ENCODE measurements at places on chromosomes 5 and 9.

GRCh38 chr5:88984040-88984439, 101.1 kb upstream of the MEF2C start:
- no peak for DNase-seq

DNA sequence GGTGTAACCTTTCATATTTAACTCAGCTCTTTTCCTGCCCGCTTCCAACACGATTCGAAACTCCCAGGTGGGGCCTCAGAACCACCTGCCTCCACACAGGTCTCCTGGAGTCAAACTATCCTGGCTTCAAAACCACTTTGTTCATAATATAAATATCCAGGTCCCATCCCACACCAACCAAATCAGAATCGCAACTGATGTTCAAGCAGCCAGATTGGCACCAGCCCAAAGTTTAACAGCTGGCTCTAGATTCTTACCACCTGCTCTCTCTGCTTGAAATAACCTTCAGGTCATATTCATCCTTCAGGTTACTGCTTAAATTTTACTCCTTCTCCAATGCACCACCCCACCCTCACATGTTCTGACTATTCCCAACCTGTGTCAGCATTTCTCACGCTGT, 231.4 kb upstream of the TRPM3 start:
- no peak for DNase-seq

GRCh38 chr5:74122979-74123590, 497.1 kb downstream of the ARHGEF28 start:
- DNase-seq, result no peak

DNA sequence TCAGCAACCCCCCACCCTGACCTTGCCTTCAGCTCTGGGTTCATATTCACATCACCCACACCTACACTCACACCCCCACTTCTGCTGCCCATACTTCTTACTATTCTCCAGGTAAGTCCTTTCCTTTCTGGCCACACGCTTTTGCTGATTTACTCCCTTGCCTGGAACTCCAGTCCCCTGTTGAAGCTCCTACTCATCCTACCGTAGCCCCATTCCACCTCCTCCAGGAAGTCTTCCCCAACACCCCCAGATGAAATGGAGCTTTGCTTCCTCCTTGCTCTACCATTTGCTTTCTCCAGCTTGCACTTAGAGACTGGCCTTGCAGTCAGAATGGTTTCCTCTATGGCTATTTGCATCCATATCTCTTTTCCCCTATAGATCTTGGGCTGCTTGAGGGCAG, 182.3 kb downstream of the MELK start:
- no peak for DNase-seq

DNA sequence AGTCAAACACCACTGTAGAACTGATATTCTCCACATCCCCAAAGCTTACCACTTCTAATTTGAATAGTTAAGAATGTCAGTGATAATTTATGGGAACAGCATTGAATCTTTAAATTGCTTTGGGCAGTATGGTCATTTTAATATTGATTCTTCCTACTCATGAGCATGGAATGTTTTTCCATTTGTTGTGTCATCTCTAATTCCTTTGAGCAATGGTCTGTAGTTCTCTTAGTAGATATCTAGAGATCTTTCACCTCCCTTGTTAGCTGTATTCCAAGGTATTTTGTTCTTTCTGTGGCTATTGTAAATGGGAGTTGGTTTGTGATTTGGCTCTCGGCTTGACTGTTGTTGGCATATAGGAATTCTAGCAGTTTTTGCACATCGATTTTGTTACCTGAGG, 1341.8 kb upstream of the CDH9 start:
- DNase-seq, result no peak

DNA sequence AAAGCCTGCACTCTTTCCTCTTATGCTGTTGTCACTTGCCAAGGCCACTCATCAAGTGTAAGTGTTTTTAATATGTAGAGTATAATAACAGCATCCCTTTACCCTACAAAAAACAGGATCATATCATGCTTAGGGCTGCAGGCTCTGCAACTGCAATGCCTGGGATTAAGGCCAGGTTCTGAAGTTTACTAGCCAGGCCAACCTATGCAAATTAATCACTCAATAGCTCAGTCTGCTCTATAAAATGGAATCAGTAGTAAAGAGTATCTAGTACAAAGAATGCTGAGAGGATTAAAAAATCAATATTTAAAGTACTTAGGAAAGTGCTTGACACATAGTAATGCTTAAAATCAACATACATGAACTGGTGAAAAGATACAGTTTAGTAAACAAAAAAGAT, 253.3 kb downstream of the EDIL3 start:
- DNase-seq, result no peak

DNA sequence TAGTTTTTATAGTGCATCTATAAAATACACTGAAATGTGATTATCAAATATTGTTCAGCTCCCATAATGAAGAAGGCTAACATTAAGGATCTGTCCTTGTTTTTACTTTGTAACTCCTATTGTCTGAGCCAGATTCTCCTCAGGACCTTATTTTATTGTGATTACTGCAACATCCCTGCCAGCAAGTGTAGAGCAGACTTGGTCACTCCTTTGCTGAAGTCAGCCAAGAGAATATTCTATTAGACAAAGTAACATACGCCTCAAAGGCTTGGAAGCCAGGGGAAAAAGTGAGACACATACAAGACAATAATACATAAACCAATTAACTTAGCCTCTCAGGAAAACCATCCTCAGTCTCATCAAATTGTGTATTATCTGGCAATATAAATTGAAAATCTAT, 269.6 kb downstream of the ARL15 start:
- no peak for DNase-seq

DNA sequence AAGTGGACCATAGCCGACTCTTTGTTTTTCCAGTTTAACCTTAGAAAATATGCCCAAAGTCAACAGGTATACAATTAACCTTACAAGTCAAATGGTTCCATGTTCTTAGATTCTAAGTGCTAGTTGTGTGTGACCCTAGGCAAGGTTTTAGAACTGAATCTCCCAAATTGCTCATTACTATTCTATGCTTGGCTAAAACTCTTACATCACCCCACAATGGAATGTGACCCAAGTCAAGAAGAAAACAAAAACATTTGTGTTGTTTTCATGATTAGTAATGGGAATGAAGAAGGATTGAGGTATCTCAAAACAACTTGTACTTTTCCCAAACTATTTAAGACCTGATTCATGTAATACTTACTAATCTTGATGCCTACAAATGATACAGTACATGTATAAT, 159.2 kb downstream of the ARRDC3 start:
- peak; percentile 41 for DNase-seq

DNA sequence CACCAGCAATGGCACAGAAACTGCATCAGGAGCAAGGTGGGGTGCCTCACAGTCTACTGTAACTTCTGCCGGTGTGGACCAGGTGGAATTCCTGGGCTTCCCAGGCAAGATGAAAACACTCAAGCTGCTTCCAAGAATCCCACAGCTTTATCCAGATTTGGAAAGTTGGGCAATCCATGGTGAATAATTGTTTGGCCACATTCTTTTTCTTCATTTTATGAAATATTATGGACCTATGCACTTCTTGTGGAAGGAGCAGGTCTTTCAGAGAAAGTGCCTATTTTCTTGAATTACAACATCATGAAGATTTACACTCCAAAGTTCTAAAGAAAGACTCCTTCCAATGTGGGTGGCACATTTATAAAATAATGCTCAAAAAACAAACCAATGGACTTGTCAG, 503.6 kb downstream of the SEMA5A start:
- DNase-seq, result no peak

DNA sequence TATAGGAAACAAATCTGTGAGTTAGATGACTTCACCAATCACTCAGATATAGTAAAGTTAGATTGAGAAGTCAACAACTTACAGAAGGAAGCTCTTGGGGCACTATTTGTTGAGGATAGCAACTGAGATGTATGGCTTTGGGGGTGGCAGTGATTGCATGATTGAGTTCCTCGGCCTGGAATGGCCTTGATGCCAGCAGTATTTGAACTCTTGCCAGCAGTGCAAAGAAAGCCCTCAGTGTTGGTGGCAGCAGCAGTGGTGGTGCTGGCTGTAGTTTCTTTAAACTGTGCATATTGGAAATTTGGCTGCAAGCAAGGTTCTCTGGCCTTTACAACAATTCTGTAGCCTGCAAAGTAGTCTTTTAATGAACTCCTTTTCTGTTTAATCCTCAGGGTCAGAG, 41.4 kb upstream of the PJA2 start:
- DNase-seq, result no peak

DNA sequence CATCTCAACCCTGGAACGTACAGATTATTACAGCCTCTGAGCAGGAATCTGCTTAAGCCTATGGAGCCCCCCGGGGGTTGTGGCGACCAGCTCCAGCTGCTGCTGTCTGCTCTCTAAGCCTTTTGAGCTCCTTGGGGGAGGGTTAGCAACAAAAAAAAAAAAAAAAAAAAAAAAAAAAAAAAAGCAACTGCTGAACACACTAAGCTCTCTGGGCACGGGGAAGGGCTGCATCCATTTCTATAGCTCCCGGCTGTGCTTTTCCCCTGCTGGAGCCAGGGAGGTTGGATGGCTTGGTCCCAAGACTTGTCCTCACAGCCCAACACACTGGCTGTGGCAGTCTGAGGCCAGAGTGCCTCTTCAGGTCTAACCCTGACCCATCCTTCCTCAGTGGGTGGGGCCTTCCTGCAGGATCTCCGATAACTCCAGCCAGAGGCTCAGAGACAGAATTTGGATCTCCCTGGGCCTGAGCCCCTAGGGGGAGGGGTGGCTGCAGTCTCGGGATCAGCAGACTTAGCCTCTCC, 82.1 kb downstream of the FBN2 start:
- DNase-seq, result no peak

GRCh38 chr9:74255489-74255984, 241.6 kb upstream of the RORB start:
- DNase-seq, result no peak
